Omental fat pad (tissue), 4 donors: ENCODE measurements at places on chromosomes 3 and 15. TPM values are rescaled to one million over a fixed set of nuclear protein-coding genes. Genes with fewer than 3 reads are reported as not detected.

- DNase-seq, result no peak
Measured at GRCh38 chr3:38367779-38368178, 21.2 kb downstream of the XYLB start.

- DNase-seq, result no peak
Measured at GRCh38 chr3:127629467-127630403, 750 bp downstream of the PODXL2 start.

GRCh38 chr15:26624128-26624527 is 148.7 kb downstream of the GABRB3 start:
- no peak for DNase-seq

GRCh38 chr15:39096608-39097205 is 484.2 kb upstream of the THBS1 start:
- no peak for DNase-seq

GRCh38 chr3:116161575-116162525 is 283.4 kb downstream of the LSAMP start:
- no peak for DNase-seq

GRCh38 chr15:39793923-39794322 is 11.3 kb upstream of the FSIP1 start:
- DNase-seq, result no peak

AADACL2 gene
- 1.1 TPM for total RNA-seq

PFN2 gene
- total RNA-seq, result 26.0 TPM

IL12A gene
- 1.1 TPM for total RNA-seq

CADPS gene
- 0.09 TPM for total RNA-seq

- DNase-seq, result no peak
Measured at GRCh38 chr15:50249704-50250103, 15.8 kb downstream of the HDC start.

DNA sequence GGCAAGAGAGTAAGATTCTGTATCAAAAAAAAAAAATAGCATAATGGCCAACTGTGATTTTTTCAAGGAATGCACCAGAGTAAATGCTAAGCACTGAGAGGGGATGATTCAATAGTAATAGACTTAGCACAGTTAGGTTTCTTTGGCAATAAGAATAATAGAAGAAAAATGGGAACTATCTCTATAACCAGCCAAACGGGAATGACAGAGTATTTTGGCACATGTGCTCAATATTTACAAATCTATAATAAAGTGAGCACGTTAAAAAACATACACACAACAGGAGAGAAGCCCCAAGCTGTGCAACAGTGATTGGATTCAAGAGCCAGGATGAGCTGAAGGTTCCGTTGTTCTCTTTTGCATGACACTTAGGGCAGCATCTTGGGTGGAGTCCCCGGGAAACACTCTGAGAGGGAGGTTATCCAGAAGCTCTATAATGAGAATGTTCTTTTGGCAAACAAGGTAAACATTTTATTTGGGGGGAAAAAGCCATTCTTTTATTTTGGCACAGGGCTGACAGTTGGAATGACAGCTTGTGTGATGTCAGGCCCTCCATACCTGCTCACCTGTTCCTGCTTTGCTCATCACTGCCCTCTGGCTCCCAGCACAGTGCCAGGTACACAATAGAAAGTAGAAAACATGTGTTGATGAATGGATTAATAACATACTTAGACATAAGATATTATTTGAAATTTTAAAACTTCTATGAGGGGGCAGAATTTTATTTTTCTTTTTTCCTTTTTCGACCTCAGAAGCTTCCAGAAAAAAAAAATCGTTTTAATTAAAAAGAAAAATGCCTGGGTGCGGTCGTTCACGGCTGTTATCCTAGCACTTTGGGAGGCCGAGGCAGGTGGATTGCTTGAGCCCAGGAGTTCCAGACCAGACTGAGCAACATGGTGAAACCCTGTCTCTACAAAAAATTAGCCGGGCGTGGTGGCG is 44.0 kb upstream of the MUC4 start:
- DNase-seq, result no peak

- no peak for DNase-seq
Measured at GRCh38 chr15:96325541-96326327, 4.8 kb upstream of the NR2F2 start.

BFSP2 gene
- not detected for total RNA-seq

DNA sequence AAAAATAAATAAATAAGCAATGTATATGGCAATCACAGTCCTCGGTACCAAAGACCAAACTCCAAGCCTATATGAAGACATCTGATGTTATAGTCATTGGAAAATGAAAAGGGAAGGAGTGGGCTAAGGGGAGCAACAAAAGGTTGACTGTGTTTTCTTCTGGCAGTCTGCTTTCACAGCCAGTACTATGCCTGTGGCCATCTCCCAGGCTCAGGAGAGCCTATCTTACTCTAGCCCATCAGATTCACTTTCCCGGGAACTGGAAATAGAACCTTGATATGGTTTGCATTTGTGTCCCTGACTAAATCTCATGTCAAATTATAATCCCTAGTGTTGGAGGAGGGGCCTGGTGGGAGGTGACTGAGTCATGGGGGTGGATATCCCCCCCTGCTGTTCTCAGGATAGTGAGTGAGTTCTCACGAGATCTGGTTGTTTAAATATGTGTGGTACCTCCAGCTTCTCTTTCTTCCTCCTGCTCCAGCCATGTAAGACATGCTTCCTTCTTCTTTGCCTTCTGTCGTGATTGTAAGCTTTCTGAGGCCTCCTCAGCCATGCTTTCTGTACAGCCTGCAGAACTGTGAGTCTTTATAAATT is 105.3 kb downstream of the PLCH1 start:
- DNase-seq, result no peak

ZNF860 gene
- 0.95 TPM for total RNA-seq

TMCO5A gene
- not detected for total RNA-seq

DNA sequence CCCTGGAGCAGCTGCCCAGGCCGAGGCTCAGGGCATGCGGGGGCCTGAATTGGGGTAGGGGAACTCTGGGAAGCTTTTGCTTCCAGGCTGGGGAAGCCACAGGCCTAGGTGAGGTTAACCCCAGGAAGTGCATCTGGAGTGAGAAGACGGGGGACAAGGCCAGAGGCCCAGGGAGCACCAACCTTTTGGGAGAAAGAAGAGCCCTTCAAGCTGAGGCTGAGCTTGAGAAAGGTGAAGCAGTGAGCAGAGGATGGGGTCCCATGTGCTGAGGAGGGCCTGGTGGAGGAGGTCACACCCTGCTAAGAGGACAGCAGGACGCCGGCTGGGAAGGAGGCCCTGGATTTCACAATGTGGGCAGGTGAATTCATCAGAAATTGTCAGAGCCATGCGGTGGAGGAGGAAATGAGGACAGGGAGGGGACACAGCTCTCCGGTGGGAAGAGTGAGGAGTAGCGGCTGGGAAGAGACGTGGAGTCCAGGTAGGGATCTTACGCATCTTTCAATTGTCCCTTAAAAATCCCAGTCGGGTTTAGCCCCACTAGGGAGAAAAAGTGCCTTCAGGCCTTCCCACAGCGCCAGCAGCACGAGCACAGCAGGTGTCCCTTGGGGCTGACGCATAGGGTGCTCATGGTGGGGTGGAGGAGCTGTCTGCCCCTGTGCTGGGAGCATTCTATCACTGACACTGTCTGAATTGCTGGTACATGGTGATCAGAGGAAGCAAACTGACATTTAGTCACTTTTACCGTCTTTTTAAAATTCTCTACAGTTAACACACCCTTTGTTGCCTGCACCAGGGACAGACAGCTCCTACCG is 50.9 kb downstream of the HCN4 start:
- DNase-seq, result no peak

DNA sequence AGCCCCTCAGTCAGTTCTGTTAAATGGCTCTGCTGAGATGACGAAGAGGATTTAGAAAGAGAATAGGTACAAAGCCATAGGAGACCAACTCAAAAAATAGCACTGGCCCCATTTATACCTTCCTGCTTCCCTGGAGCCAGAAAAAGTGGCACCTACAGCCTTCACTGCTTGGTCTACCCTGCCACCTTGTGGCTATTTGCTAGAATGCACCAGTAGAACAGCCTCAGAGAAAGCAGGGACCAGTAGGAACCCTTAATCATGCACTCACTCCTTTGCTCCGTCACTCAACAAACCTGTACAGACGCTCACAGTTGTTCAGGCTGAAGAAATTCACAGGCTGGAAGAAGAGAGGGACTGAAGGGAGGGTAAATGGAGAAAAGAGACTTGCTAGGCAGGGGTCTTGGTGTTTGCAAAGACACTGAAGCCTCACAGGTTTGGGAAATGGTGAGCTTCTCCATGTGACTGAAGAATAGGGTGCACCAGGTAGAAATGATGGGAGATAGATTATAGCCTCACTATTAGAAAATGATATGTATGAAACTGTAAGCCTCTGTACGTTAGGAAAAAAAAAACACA is 12.1 kb upstream of the RTP2 start:
- DNase-seq, result peak; percentile 69

DNA sequence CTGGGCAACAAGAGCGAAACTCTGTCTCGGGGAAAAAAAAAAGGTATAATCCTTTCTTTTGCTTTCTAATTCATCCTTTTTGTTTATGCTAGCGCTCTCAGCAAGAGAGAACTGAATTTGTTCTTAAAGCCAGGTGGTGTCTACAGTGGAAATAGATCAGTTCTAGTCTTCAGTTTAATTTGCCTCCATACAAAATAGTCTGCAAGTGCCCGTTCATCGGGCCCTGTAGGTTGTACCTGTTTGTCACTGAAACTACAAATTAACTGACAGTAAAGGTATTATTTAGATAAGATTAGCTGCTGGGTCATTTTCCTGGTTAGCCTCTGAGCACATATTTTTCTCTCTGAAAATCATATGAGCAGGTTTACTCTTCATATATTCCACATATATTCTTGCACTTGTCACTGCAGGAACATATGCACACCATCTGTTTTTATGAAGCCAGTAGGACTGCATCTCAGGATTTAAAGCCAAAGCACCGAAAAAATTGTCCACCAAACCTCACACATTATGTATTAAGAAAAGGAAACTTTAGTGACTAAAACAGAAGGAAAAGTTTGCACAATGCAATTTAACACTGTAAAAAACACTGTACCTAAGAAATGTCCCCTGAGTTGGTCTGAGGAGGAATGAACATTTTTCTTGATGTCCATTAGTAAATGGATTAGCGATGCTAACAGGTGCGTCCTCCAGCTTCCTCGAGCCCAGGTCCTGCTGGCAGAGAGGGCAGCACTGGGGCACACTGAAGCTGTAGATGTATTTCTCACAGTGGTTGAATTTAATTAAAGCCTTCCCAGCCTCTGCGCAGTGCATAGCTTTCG is 437 bp downstream of the MKRN2OS start:
- no peak for DNase-seq

DNA sequence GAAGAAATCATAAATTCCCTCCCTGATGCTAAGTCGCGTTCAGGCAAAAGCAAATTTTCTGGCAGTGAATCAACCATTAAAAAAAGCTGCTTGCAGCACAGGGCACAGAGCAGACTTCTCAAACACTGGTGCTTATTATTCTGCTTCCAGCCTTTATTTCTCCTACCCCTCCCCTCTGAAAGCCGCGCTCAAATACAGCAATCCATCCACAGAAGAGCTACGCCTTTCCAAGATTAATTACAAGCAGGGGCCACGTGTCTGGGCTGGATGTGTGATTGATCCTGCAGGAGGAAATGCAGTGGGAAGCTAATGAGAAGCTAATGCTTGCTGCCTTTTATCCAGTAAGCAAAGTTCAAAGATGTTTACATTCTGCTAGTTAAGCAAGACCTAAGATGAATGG is 134.9 kb upstream of the TOPAZ1 start:
- no peak for DNase-seq

DNA sequence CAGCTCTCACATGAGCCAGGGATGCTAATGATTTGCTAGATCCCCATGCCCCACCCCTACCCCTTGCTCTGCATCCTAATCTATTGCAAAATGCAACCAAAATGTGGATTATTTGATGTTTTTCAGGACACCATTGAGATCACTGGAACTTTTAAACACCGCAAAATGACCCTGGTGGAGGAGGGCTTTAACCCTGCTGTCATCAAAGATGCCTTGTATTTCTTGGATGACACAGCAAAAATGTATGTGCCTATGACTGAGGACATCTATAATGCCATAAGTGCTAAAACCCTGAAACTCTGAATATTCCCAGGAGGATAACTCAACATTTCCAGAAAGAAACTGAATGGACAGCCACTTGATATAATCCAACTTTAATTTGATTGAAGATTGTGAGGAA is 29.7 kb downstream of the HDC start:
- no peak for DNase-seq

ZBTB38 gene
- total RNA-seq, result 70.1 TPM

TFRC gene
- total RNA-seq, result 223 TPM

CHRFAM7A gene
- 3.1 TPM for total RNA-seq

GRCh38 chr15:66765478-66766281 is 63.6 kb downstream of the SMAD6 start:
- DNase-seq, result peak; percentile 58

GRCh38 chr15:27965546-27965945 is 133.6 kb downstream of the OCA2 start:
- DNase-seq, result no peak

DNA sequence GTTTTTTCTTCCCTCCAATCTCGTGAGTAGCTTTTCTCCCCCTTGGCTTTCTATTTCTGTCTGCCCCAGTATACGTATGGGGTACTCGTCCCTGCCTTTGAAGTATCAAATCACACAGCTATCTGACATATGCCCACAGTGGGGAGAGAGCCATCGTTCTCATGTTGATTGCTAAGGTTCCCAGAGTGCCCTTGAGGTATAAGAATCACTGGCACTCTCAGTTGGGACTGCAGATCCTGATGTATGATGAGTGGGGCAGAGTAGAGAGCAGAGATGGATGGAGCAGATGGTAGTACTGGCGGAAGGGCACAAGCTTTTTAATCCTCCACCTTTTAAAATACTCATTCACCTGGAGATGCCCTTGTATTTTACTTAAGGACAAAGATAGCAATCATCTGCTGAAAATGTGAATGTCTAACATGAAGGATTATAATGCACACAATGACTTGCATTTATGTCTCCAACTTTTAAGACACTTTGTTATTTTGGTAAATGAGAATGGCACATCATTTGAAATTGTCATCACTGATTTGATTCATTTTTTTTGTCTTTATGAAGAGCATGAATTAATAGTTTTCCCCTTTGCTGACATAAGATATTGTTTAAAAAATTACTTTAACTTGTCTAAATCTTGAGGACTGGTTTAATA is 239.6 kb downstream of the NR1D2 start:
- DNase-seq, result no peak

DNA sequence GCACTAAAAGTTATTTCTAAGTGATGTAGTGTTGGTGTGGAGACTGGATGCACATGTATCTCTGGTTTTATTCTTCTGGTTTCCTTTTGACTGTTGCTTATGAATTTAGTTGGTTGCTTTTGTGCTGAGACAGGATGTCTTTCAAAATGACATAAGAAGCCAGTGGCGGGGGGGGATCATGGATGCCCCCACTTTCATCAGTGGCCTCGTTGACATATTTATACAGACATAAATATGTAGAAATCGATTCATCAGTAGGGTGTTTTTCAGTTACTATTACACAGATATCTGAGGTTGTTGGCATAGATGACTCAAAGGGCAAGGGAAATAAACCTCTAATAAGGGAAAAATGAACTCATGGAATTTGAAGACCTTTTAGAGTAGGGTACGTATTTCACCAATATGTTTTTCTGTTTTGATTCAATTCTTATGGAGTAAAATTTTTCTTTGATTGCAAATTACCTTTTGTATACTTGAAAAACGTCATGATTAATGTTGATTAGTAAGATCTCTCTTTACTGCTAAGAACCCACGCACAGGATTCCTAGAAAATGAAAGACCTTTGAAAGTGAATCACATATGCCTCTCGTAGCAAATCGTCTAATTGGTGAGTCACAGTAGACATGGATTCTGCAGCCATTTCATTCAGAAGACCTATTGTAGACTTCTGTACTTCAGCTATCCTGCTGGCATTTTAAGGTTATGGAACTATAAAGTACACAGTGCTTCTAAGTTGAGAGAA is 97.4 kb upstream of the RBMS3 start:
- DNase-seq, result no peak
